Activated CD8-positive, alpha-beta memory T cell treated with anti-CD3 and anti-CD28 coated beads, Interleukin-2, amount 50 U/mL, for 4 hours (primary cell): ENCODE measurements at places on chromosomes 7 and 10.
A peak's percentile ranks its signal among the peaks of the same experiment; 100 is the strongest.

DNA sequence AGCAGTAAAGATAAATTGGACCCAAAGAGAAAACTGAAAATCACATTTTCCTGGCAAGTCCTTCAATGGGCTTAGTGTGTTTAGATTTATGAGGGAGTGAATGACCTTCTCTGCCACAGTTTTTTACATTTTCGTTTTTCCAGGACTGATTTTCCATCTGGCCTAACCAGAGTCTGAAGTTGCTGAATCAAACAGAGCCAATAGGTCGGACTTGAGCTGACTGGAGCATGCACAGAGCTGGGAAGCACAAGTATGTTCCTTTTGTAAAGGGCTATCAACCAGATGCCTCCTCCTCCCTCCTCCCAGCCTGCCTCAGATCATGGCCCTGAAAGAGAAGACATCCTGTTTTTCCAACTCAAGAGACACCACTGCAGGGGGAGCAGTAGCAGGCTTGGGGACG is 126.0 kb upstream of the ANKRD1 start:
- DNase-seq = no peak

DNA sequence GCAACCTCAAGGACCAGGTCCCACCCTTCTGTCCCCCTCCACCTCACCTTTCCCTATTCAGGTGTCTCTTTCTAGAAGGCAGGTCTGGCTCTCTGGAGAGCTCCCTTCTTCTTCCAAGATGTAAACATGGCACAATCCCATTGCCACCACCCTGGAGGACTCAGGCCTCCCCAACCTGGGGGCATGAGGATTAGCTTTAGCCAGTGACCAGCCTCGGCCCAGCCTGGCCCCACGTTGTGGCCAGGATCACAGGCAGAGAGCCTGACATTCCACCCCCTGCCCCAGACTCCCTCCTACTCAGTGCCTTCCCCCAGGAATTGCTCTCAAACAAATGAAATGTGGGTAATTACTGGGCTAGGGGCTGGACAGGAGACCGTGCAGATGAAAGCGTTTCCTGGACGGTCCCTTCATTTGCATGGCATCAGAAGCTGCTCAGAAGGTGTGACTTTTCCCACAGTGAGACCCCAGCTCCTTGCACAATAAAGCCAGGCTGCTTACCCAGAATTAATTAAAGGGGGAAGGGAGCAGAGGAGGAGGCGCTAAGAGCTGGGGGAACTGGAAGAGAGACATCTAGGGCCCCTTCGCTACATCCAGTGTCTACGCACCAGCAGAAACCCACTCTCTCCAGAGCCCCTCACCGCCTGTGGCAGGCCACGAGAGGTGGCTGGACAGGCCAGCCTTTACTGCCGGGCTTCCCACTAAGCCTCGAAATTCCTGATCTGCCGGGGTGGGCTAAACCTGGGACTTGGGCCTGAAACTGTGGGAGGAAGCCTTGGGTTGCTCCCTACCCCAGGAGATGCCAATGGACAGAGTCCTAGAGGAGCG is 7.7 kb downstream of the FGF8 start:
- DNase-seq = no peak

GRCh38 chr7:33918438-33919143 is 13.3 kb downstream of the BMPER start:
- DNase-seq = no peak

DNA sequence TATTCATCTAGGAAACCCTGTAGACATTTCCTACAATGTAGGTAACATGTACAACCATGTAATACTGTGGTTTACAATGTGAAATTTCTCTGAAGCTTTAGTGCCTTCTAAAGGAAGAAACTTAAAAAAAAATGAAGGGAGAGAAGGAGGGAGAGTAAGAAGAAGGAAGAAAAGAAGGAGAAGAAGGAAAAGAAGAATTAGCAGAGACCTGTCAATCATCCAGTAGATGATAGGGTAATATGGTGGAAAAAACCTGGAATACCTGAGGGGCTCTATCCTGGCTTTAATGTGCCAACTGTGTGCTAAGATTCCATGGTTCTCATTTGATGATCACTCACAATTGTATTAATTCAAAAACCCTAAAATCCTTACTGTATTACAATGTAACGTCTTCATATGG is 2.6 kb upstream of the LRRN3 start:
- DNase-seq = no peak

GRCh38 chr7:157009170-157009777 is 1.2 kb downstream of the MNX1 start:
- no peak for DNase-seq

GRCh38 chr10:51031950-51032349 is 42.3 kb upstream of the PRKG1 start:
- no peak for DNase-seq

- no peak for DNase-seq
Measured at GRCh38 chr7:151007469-151007898, 16.7 kb downstream of the NOS3 start.

DNA sequence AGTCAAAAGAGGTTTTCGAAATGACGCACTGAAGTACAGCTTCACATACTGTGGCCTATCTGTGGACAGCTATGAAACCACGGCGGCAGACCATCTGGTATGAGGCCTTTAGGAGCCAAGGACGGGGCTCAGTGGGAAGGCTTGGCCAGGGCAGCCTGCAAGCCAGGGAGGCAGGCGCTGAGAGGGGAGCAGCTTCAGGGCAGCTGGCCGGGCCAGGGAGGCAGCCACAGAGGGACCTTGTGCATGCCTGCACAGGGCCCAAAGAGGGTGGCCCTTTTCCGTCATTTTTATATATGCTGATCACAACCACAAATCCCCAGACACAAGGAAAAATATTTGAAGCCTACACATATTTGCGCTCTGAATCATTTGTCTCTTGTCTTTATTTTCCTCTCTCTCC is 13.5 kb downstream of the CALD1 start:
- no peak for DNase-seq

GRCh38 chr7:129468087-129468486 is 33.9 kb downstream of the STRIP2 start:
- no peak for DNase-seq

- no peak for DNase-seq
Measured at GRCh38 chr10:47042780-47043750, 131.8 kb downstream of the PTPN20 start.

DNA sequence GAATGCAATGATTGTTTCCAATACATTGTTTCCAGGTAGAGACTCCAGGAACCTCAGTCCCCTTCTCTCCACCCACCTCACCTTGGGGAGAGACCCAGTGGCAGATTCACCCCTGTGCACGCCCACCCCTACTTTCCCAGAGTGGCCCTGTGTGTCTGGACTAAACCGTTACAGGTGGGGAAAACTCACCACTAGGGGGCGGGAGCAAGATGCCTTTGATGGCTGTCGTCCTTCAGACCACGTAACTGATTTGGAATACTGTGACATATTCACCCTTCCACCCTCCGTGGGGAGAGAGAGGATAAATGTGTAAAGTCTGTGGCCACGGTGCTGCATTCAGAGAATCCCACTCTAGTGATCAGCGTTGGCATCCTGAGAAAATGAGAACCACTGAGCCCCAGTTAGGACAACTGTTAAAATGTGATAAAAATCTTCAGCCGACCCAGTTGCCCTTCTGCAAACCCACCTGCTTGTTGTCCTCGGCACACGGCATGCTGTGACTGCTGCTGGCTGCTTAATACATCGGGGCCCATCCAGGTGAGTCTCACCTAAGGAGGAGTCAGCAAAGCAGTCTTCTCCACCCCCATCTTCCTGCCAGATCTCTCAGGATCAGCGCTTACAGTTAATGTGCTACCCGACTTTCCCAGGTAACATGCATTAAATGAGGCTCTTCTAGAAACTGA is 41.5 kb upstream of the NMT2 start:
- peak; percentile 83 for DNase-seq

DNA sequence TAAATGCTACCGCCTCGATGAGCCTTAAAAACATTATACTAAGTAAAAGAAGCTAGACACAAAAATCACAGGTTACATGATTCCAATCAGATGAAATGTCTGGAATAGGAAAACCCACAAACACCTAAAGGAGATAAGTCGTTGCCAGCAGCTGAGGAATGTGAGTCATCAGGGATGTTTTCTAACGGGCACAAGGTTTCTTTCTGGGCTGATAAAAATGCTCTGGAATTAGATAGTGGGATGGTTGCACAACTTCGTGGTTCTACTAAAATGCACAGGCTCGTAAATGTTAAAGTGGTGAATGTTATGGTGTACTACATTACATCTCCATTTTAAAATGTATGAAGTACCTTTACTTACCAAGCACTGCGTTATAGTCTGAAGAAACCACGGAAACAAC is 9.7 kb downstream of the ABLIM1 start:
- DNase-seq = no peak

DNA sequence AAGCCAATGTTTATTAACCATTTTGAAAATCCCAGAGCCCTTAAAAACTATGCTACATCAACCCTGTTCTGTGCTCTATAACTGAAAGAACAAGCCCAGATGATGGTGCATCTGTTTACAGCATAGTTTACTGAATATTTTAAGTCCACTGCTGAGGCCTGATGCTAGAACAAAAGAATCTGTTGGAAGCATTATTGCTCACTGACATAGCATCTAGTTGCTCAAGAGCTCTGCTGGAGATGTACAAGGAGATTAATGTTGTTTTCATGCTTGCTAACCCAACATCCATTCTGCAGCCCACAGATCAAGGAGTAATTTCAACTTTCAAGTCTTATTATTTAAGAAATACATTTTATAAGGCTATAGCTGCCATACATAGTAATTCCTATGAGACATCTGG is 181.3 kb upstream of the FEZF1 start:
- no peak for DNase-seq

DNA sequence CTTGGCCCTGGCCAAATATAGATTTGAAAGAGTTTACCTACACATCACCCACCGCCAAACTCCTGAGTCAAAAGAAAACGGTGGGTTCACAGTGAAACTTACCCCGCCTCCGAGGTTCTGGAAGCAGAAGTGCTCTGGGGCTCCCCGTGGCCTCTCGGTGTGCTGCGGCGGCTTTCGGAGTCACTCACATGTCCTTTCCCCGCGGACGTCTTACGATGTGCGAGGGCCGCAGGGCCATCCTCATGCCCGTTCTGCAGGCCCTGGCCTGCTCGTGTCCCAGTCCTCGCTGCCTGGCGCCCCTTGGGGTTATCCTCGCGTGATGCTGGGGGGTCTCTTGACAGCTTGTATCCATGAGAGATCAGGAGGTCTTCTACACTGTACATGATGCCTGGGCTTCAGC is 12.0 kb downstream of the JCAD start:
- no peak for DNase-seq

GRCh38 chr10:42952349-42952748 is 124.5 kb upstream of the RET start:
- peak; percentile 14 for DNase-seq

DNA sequence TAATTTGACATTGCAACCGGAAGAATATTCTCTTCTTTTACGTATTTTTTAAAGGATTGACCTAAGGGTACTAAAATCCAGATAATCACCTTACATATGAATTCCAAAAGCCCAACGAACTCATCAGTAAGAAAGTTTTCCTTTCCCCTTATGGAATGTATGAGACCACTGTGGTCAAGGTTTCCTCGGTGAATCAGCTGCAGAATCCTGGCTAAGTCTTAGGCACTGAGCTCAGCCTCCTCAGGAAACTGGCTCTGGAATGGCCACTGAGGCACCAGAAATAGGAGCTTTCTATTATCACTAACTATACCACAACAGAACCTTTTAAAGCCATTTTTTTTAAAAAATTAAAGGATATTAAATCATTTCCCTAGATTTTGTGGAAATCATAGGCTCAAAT is 21.0 kb downstream of the SVIL start:
- DNase-seq = no peak

GRCh38 chr7:69635555-69636185 is 37.4 kb downstream of the AUTS2 start:
- DNase-seq = no peak

DNA sequence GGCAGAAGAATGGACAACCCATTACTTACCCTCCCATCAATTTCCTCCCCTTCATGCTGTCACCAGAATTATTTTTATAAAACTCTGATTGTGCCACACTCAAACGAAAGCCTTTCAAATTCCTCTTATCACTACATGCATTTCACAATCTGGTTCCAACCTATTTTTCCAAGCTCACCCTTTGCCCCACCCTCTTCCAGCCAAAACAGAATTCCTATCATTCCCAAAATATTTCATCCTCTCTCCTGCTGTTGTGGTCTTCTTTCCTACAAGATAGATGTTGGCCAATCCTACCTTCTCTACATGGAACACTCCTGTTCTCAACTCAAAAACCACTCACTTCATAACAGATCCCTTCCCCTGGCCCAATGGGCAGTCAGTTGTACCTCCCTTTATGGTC is 111.5 kb downstream of the ELAPOR2 start:
- DNase-seq = no peak

DNA sequence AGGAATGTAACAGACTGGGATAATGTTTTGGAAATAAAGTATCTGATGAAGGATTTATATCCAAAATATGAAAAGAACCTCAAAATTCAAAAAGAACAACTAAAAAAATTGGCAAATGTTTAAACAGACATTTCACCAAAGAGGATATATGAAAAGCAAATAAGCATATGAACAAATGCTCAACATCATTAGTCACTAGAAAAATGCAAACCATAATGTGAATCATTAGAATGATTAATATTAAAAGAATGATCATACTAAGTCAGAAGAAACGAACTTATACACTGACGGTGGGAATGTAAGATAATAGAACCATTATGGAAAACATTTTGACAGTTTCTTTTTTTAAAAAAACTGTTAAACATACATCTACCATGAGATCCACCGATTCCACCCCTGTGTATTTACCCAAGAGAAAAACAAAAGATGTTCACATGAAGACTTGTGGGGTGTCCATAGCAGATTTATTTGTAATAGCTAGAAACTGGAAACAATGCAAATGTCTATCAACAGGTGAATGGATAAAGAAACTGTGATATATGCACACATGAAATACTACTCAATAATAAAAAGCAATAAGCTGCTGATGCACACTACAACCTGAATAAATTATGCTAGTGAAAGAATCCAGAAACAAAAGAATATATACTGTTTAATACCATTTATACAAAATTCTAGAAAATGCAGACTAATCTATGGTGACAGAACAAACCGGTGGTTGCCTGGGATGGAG is 35.7 kb downstream of the PRKG1 start:
- DNase-seq = no peak
